CD4-positive, alpha-beta T cell treated with Interleukin-2 at 100 ng/mL for 4 hours (primary cell): ENCODE measurements at places on chromosomes 13 and 19.

DNA sequence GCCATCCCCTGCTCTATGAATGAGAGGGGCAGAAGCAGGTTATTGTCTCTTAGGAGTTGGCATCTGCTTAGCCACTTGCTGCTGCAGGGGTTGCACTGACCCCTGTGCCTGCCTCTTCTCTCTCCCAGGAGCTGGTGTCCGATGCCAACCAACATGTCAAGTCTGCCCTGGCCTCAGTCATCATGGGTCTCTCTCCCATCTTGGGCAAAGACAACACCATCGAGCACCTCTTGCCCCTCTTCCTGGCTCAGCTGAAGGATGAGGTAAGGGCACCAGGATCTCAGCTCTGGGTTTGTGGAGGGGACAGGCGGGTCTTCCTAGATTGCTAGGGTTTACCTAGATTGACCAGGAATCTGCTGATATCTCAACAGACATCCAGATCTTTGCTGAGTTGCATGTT lies 26.5 kb downstream of the PPP2R1A start:
- DNase-seq = no peak

- DNase-seq = no peak
These were observed 80.9 kb downstream of the FLT1 start for GRCh38 chr13:28413999-28414398.

GRCh38 chr19:7783991-7784423 lies 21.0 kb downstream of the CLEC4M start:
- no peak for DNase-seq

DNA sequence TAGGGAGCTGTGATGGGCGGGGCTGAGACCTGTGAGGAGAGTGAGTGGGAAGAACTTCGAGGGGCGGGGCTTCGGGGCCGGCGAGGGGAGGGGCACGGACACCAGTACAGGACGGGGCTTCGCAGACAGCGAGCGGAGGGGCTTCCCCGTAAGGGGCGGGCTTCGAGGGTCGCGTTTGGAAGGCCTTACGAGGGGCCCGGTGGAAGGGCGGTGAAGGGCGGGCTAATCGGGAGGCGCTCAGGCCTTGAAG lies 4.1 kb upstream of the EMP3 start:
- peak; percentile 98 for DNase-seq

GRCh38 chr19:38898788-38899446 lies 501 bp downstream of the SIRT2 start:
- DNase-seq = no peak

DNA sequence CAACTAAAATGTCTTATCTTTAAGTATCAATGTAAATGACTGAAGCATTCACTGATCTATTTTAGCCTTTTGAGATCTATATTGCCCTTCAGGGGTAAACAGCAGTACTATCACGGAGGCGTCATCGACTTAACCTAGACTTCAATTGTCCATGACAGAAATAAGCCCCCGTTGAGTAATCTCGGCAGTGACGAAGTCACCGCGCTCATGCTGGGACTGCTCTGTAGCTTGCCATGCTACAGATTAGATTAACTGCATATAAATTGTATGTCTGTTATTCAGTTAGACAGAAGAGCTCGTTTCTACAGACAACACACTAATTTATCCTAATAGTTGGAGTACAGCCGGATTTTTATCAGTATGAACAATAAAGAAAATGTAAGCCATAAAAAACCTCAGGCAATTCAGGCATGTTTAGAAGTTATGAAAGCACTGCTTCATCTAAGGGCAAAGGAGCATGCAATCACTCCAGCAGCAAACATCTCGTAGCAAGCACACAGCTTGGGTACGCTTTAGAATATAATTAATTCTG lies 56.6 kb downstream of the TUBGCP3 start:
- no peak for DNase-seq
